ENCODE measurements at places on chromosomes 7 and 10.

DNA sequence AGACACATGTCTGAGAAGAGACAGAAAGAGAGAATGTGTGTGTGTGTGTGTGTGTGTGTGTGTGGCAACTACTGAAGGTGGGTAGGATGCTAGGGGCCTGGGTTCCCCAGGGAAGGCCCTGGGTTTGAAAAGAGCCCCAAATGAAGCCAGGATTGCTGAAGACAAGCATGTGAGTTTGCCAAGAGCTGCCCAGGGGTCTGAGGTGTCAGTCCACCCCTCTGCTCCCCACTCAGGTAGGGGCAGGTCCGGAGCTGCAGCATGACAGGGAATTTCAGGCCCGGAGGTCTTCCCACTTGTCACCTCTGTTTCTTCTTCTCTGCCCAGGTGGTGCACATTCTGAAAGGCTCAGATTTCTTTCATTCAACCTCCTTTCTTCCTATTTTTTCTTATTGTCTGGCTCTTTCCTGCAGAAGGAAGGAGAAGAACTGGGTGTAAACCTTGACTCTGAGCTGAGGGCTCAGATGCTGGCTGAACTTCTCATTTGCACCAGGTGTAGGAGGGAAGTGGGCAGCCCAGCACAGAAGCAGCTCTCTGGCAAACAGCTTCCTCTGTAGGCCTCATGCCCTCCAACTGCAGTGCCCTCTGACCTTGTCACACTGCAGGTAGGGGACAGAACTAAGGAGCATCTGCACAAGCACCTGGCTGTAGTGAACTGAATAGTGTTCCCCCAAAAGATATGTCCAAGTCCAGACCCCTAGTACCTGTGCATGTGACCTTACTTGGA, 79.6 kb upstream of the LRRC4 start:
- DNase-seq: peak; percentile 23

DNA sequence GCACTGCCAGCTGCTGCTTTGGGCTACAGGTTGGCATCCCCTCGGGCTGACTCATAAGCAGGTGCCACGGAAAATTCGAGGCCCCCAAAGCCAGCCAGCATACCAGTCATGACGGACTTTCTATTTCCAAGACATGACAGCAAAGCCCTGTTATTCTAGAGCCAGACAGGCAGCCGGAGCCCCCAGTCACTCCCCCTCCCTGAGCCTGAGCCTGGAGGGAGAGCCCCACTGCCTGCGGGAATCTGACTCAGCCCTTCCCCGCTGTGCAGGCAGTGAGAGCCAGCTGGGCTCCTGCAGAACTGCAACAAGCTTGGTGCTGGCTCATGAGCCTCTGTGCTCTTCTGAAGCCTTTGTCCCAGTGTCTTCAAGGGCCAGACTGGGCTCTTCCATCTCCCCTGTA, 15.8 kb downstream of the BTBD16 start:
- DNase-seq: no peak

- no peak for DNase-seq
These were observed 133.6 kb upstream of the GDF10 start for GRCh38 chr10:47166405-47166777.

- DNase-seq: no peak
These were observed 232.9 kb downstream of the DYNC1I1 start for GRCh38 chr7:96005271-96005670.

- DNase-seq: no peak
These were observed 322.4 kb downstream of the HGF start for GRCh38 chr7:81447351-81447952.

- DNase-seq: no peak
These were observed 928.5 kb upstream of the KCND2 start for GRCh38 chr7:119344466-119344865.

DNA sequence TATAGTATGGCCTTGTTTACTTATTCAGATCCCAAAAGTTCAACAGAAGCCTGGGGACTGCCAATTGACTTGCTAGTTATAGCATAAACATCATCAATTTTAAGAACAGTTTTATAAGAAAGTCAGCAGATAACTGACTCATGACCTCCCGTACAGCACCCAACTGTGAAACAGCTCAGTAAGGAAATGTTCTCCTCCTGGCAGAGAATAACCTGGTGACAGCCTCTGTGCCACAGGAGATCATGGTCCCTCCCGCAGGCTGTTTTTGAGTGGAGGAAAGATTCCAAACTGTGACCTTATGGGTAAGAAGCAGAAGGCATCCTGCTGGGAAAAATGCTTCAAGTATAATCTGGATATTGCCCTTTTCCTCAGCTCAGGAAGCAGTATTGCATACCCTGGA, 182.5 kb downstream of the SEMA3D start:
- DNase-seq: no peak
